Ovary (tissue), 10 donors: ENCODE measurements at places on chromosomes 13 and 19.

DNA sequence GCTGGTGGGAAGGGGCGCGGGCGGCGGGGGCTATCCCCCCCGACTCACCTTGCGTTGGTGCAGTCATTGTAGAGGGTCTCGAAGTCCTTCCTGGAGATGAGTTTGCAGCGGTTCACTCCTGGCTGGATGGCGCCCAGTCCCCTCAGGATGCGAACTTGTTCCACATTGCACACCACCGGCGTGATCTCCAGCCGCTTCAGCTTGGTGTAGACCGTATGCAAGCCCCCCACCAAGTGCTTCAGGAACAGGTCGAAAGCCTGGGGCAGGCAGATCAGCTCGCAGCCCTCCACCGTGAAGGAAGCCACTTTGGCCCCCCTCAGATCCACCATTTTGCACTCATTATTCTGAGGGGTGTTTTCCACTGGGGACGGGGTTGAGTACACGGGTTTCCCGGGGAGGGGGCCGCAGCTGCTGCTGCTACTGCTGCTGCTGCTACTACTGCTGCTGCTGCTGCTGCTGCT lies 1.1 kb downstream of the DACH1 start:
- H3K36me3 ChIP-seq, result no peaks in the 10 kb centered on the region
- H3K27ac ChIP-seq, result no peak overlapping the region
- H3K27me3 ChIP-seq, result no peaks in the 10 kb centered on the region
- no peaks in the 10 kb centered on the region for H3K4me1 ChIP-seq
- DNase-seq, result no peak

DNA sequence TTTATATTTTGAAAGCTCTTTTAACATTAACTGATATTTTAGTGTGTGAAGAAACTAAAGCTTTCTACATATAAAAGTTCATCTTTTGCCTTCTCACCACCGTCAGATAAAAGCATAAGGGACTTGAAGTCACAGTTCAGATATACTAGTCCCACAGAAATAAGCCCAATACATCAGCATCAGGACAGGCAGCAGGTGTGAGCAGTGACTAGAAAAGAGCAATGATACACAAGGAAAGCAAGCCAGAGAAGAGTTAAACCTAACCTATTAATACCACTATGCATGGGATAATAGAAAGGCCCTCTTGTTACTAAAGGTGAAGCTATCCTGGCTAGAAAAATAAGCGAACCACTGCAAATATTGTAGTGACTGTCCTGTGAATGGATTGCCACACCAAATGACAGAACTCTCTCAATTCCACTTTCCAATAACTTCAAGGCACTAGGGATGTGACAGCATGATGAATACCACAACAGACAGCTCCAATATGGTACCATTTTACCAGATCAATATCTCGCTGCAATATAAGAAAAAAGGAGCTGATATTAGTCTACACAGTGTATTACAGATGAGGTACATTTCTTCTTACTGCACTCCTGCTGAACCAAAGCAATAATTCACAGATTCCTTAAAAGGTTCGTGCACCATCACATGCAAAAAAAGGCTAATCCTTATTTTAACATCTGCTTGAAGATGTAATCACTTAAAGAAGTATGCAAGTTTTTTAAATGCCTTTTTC lies 114.1 kb downstream of the DACH1 start:
- H3K27me3 ChIP-seq, result no peaks in the 10 kb centered on the region
- H3K36me3 ChIP-seq, result no peaks in the 10 kb centered on the region
- DNase-seq, result no peak
- H3K4me3 ChIP-seq, result no peak overlapping the region
- no peaks in the 10 kb centered on the region for H3K4me1 ChIP-seq
- no peak overlapping the region for H3K27ac ChIP-seq

DNA sequence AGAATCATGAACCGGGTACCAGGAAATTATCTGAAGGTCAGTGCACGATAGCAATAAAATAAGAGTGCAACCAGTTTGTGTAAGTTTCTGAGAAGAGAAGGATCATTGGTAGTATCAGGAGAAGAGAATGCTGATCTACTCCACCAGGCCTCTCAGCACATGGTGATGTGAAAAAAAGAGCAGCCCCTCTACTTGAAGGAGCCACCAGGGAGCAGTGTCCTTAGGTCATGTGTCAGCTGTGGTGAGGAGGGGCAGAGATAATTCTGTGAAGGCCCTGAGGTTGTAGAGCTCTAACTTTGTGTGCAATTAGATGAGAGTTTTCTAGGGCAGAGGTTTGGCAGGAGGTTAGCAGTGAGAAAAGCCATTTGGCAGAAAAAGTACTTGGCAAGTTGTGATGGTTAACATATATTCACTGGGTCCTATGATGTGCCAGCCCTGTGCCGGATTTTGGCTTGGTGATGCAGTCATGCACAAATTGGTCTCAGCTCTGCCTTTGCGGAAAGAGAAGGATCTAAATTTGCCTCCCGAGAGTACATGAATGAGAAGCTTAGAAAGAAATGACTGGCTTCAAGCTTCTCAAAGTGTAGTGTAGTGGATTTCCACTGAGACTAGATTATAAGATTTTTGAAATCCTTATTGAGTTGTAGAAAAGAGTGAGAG lies 19.2 kb upstream of the ZC3H13 start:
- H3K36me3 ChIP-seq, result no peaks in the 10 kb centered on the region
- H3K4me1 ChIP-seq, result no peaks in the 10 kb centered on the region
- H3K4me3 ChIP-seq, result no peak overlapping the region

DNA sequence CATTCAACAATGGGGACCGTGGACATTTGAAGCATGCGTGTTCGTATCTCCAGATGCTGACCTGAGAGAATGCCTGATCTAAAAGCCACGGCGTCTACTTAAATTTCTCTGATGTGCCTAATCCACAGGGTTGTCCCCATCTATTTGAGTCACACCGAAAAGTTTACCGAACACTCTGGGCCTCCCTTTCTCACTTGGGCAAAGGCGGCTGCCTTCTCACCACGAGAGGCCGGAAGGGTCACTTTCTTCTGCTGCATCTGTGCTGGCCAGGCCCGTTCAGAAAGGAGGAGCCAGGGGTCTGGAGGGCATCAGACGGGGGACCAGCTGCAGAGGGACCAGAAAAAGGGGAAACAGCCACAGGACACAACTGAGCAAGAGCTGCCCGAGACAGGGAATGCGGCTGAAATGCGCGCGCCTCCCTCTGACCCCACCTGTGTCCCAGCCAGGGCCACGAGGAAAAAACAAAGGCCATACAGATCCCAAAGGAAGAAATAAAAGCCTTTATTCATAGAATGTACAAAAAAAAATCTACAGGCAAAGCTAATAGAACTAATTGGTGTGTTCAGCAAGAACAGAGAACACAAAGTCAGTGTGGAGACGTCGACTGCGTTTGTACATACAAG lies 71.3 kb upstream of the C13orf46 start:
- no peaks in the 10 kb centered on the region for H3K36me3 ChIP-seq
- peaks cover 6% of the 10 kb centered on the region for H3K4me1 ChIP-seq
- H3K27ac ChIP-seq, result no peak overlapping the region
- no peaks in the 10 kb centered on the region for H3K27me3 ChIP-seq
- DNase-seq, result no peak
- H3K4me3 ChIP-seq, result no peak overlapping the region

DNA sequence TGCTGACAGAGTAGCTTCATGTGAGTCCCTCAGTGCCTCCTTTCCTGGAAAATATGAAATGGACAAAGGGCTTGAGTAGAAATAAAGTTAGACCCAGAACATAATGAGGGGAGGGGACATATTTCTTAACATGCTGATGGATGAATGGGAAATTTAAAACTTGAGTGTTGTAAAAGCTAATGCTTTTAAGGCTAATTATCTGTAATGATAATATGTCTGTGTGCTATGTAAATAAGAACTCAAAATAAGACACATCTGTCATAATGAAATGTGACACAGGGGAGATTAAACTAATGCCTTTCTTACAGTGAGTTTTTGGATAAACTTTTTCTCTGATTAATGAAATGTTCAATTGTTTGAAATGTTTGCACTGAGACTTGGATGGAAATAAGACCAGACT lies 65.8 kb upstream of the RFXAP start:
- no peaks in the 10 kb centered on the region for H3K36me3 ChIP-seq
- H3K27ac ChIP-seq, result no peak overlapping the region
- H3K4me3 ChIP-seq, result no peak overlapping the region

DNA sequence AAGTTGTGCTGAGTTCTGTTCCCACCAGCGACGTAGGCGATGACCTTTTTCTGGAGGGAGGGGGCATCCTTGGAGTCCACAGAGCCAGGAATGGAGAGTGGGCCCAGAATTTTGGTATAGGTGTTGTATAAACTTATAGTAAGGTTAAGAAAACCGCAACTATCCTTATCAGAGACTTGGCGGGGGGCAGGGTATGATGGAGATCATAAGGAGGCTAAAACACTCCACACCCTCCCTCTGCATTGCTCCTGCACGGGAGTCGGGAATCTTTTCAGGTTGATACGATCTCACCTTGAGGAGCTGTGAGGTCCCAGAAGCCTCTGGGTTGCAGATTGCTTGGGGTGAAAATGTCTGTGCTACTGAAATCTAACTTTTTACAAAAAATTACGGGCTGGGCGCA lies 6.3 kb upstream of the CEACAM19 start:
- H3K27ac ChIP-seq, result no peak overlapping the region
- no peak for DNase-seq
- H3K36me3 ChIP-seq, result no peaks in the 10 kb centered on the region
- H3K4me3 ChIP-seq, result no peak overlapping the region
- no peaks in the 10 kb centered on the region for H3K4me1 ChIP-seq

DNA sequence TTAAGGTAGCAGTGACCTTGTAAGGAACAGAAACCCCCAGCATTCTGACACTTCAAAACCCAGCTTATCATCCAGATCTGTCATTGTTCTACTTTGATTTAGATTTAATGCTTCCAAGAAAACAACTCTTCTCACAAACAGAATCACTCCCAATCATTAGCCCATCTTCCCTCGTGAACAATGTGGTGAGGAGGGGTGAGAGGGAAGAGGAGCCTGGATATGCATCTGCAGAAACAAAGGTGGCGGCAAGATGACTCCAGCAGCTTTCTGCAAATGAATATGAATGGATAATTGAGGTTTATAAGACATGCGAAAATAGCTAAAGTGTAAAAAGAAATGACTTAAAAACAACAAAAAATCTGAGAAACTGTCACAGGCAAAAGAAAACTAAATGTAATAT lies 859.9 kb upstream of the SLC10A2 start:
- no peaks in the 10 kb centered on the region for H3K36me3 ChIP-seq
- no peak for DNase-seq
- no peak overlapping the region for H3K4me3 ChIP-seq
- H3K4me1 ChIP-seq, result no peaks in the 10 kb centered on the region
- no peaks in the 10 kb centered on the region for H3K27me3 ChIP-seq

- H3K4me3 ChIP-seq, result no peak overlapping the region
- no peaks in the 10 kb centered on the region for H3K27me3 ChIP-seq
- H3K27ac ChIP-seq, result no peak overlapping the region
- no peak for DNase-seq
- H3K4me1 ChIP-seq, result no peaks in the 10 kb centered on the region
- no peaks in the 10 kb centered on the region for H3K36me3 ChIP-seq
Measured at GRCh38 chr13:104057861-104058260, 991.6 kb upstream of the SLC10A2 start.

GRCh38 chr19:51701468-51702100 lies 8.5 kb downstream of the SPACA6 start:
- no peaks in the 10 kb centered on the region for H3K27me3 ChIP-seq
- H3K4me1 ChIP-seq, result peaks cover 8% of the 10 kb centered on the region
- no peaks in the 10 kb centered on the region for H3K36me3 ChIP-seq
- no peak for DNase-seq

DNA sequence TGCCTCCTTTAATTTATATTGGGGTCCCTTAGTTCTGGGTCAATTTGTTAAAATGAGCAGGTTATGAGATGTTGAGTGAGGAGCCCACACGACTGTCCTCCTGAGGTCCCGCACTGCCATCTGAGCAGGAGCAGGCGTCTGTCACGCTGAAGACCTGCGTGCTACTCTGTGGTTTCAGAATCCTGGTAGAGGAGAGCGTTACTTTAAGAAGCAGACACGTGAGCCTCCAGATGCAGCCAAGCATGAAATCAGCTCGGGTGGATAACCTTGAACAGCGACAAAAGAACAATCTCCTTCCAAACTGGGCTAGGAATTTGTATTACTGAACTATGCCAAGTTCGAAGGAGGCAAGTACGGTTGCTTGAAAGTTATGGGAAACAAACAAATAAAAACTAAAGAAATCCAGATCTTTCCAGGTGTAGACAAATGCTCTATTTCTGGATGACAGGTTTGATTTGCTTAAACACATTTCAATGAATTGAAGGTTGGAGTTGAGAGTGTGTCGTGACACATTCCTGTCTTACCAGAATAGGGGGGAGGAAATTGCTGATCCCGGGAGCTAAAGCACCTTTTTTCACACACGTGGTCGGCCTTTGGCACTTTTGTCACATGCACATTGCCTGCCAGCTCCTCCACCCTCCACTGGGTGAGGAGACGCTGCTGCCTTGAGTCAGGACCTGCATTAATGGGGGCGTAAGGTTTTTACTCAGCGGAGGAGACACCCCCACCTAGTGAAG lies 945.5 kb upstream of the SLC10A2 start:
- DNase-seq, result no peak
- peaks cover 2% of the 10 kb centered on the region for H3K4me1 ChIP-seq
- H3K27me3 ChIP-seq, result no peaks in the 10 kb centered on the region
- H3K4me3 ChIP-seq, result no peak overlapping the region

GRCh38 chr13:87671031-87671752 lies at the start of gene SLITRK5:
Gene SLITRK5, plus strand, starts transcription at chr13:87671371. Its CDS starts 4,018 bp downstream, at chr13:87675389.
- DNase-seq, result peak; percentile 50
- peaks cover 10% of the 10 kb centered on the region for H3K4me1 ChIP-seq
- no peak within 1 kb of the TSS for H3K27ac ChIP-seq
- H3K27me3 ChIP-seq, result peaks cover 6% of the 10 kb centered on the region

DNA sequence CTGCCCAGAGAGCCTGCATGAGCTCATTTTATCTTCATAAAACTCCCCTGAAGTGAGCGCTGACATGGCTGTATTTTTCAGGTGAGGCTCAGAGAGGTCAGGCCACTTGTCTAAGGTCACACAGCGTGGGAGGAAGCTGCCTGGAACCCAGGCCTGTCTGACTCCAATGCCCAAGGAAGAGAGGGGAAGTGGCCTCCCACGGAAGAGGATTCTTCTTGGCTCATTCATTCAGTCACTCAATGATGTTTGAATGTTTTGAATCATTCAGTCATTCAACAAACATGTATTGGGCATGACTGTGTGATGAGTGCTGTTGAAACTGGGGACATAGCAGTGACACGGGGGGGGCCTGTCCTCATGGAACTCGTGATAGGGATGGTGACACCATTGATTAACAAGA lies 12.0 kb downstream of the ACTL9 start:
- H3K4me3 ChIP-seq, result no peak overlapping the region
- no peaks in the 10 kb centered on the region for H3K4me1 ChIP-seq
- DNase-seq, result no peak

DNA sequence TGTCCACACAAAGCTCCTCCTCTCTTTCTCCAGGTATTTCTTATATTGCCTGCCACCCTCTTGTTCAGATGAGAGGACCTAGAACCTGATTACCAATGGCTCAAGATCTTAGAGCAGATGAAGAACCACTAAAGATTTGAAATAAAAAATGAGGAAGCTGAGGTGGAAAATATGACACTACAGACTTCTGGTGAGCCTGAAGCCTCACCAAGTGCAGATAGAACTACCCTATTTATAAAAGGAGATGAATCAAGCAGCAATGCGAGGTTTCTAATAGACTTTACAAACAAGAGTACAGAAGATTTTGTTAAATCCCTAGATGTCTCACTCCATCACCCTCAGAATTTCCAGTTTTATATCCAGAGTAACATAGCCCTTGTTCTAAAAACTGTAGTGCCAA lies 345.8 kb downstream of the TBC1D4 start:
- DNase-seq, result no peak
- no peak overlapping the region for H3K4me3 ChIP-seq
- no peaks in the 10 kb centered on the region for H3K27me3 ChIP-seq
- no peaks in the 10 kb centered on the region for H3K36me3 ChIP-seq
- no peaks in the 10 kb centered on the region for H3K4me1 ChIP-seq
